Transverse colon (tissue), 4 donors: ENCODE measurements at places on chromosomes 2 and 18.

- DNase-seq = no peak
- no peaks in the 10 kb centered on the region for H3K27me3 ChIP-seq
- H3K36me3 ChIP-seq = no peaks in the 10 kb centered on the region
- no peak overlapping the region for H3K27ac ChIP-seq
- H3K4me1 ChIP-seq = peaks cover 14% of the 10 kb centered on the region
Observed at GRCh38 chr2:221492636-221493035, 79.5 kb downstream of the EPHA4 start.

- H3K4me1 ChIP-seq = no peaks in the 10 kb centered on the region
- no peaks in the 10 kb centered on the region for H3K27me3 ChIP-seq
- H3K4me3 ChIP-seq = no peak overlapping the region
- no peaks in the 10 kb centered on the region for H3K36me3 ChIP-seq
- DNase-seq = no peak
Observed at GRCh38 chr2:20491739-20492531, 45.1 kb downstream of the RHOB start.

GRCh38 chr2:209864716-209865295 is 93.2 kb downstream of the UNC80 start:
- no peaks in the 10 kb centered on the region for H3K27me3 ChIP-seq
- H3K36me3 ChIP-seq = no peaks in the 10 kb centered on the region
- no peak for DNase-seq
- no peak overlapping the region for H3K4me3 ChIP-seq

GRCh38 chr2:188902901-188903491 is 71.2 kb upstream of the COL3A1 start:
- H3K36me3 ChIP-seq = no peaks in the 10 kb centered on the region
- H3K27ac ChIP-seq = no peak overlapping the region
- no peak overlapping the region for H3K4me3 ChIP-seq
- no peaks in the 10 kb centered on the region for H3K27me3 ChIP-seq

DNA sequence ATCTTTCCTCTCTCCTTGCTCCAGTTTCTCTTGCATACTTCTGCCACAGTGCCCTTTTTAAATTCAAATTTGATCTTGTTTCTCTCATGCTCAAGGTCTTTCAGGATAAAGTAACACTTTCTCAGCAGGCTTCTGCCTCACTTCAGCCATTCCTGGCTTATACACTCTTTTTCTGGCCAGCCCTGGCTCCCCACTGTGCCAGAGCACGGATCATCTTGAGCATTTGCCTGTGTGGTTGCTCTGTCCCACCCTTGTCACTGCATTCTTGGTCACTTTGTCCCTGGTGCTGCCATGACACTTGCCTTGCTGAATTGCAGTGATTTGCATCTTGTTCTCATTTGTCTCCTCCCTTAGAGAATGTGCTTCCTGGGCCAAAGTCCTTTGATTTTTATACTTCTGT is 634.3 kb downstream of the TMEM182 start:
- no peaks in the 10 kb centered on the region for H3K27me3 ChIP-seq
- no peak overlapping the region for H3K4me3 ChIP-seq
- no peak for DNase-seq
- H3K27ac ChIP-seq = no peak overlapping the region

DNA sequence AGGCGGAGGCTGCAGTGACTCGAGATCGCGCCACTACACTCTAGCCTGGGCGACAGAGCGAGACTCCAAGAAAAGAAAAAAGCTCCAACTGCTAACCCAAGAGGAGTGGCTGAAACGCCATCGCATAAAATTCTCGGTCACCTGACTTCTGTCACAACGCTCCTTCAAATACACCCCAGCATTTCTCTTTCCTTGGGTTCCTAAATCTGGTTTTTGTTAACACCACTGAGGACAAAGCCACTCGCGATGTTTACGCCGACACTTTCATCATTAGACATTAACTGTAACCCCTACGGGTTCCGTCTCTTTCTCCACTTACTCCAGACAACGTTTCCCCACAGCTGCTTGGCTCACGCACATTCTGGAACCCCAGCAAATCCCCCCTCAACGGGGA is 679 bp downstream of the CLK1 start:
- no peak for DNase-seq
- H3K27me3 ChIP-seq = no peaks in the 10 kb centered on the region

DNA sequence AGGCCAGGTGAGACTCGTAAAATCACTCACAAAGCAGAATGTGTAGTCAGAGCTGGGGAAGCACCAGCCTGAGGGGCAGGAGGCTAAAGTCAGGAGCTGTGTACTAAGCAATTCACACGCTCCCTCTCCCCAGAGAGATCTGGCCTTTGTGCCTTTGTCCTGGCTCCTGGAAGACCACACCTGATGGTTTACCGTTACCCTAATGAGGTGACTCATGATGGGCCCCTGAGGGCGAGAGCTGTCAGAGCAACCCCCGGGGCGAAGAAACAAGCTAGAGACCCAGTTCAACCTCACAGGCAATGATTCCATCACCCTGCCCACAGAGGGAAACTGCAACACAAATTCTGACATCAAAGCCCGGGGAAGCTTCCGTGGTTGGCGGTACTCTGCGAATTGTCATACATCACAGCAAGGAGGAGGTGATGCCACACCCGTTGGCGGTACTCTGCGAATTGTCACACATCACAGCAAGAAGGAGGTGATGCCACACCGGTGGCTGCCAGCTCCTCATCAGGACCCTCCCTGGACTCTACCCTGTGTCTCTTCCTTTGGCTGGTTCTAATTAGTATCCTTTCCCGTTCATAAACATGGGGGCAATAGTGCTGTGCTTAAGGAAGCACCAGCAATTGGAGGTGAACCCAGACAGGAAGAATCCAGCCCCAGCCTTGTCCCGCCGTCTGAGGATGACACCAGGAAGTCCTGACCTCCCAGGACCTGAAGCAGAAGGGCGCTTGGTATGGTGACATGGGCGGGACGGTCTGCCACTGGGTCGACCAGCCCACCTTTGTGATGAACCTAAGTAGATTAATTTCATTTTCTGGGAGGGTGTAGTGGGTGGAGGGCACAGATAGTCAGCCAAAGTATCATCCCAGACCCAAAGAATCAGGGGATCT is 30.5 kb downstream of the B3GNT7 start:
- H3K27ac ChIP-seq = no peak overlapping the region
- no peak overlapping the region for H3K4me3 ChIP-seq
- no peaks in the 10 kb centered on the region for H3K4me1 ChIP-seq

GRCh38 chr2:160646684-160647444 is 153.3 kb upstream of the RBMS1 start:
- no peak overlapping the region for H3K4me3 ChIP-seq
- no peaks in the 10 kb centered on the region for H3K36me3 ChIP-seq
- H3K4me1 ChIP-seq = no peaks in the 10 kb centered on the region
- DNase-seq = no peak
- no peaks in the 10 kb centered on the region for H3K27me3 ChIP-seq

DNA sequence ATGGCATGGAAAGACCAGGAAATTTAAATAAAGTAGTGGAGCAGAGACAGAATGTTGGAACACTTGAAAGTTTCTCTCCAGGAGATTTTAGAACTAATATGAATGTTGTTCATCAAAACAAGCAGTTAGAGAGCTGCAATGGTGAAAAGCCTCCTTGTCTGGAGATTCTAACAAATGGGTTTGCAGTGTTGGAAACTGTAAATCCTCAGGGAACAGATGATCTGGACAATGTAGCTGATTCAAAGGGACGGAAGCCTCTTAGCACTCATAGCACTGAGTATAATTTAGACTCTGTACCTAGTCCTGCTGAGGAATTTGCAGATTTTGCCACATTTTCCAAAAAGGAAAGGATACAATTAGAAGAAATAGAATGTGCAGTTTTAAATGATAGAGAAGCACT is 27.7 kb downstream of the AFTPH start:
- no peak overlapping the region for H3K4me3 ChIP-seq
- peaks cover 24% of the 10 kb centered on the region for H3K4me1 ChIP-seq
- no peaks in the 10 kb centered on the region for H3K27me3 ChIP-seq
- H3K27ac ChIP-seq = no peak overlapping the region
- no peaks in the 10 kb centered on the region for H3K36me3 ChIP-seq
- DNase-seq = no peak

- no peak overlapping the region for H3K27ac ChIP-seq
- no peaks in the 10 kb centered on the region for H3K4me1 ChIP-seq
- H3K36me3 ChIP-seq = no peaks in the 10 kb centered on the region
- no peak for DNase-seq
Observed at GRCh38 chr2:148533685-148534084, 110.9 kb upstream of the EPC2 start.

DNA sequence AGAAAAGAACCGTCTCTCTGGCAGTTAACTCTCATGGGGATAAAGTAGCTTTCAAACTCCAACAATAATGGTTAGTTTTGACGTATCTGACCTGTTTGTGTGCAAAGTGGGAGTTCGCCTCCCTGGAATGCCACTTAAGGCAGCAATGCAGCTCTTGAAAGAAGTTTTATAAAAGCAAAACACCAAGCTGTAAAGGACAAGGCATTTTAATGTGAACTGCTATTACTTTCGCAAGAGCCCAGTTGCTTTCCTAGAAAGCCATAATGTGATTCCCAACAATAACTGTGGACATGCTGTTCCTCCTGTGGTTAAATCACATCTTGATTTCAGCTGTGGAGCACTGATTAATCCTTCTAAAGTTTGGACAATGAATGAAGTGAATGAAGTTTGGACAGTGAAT is 303.7 kb downstream of the PTPRM start:
- H3K27ac ChIP-seq = no peak overlapping the region
- no peak for DNase-seq
- no peak overlapping the region for H3K4me3 ChIP-seq
- no peaks in the 10 kb centered on the region for H3K4me1 ChIP-seq

DNA sequence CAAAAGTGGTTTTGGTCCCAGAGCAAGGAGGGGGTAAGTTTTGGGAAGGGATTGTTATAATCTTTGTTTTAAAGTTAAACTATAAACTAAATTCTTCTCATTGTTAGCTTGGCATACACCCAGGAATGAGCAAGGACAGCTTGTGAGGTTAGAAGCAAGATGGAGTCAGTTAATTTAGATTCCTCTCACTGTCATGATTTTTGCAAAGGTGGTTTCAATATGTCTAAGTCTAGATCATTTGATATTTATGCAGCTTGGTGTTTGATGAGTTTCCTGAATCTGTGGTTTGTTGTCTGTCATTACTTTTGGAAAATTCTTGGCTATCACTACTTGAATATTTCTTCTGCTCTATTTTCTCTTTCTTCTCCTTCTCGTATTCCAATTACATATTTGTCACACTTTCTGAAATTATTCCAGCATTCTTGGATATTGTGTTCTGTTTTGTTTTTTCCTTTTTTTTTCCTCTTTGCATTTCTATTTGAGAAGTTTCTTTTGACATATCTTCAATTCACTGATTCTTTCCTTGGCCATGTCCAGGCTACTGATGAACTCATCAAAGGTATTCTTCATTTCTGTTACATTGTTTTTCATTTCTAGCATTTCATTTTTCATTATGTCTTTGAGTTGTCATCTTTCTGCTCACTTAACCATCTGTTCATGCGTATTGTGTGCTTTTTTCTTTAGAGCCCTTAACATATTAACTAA is 5.1 kb downstream of the SP140 start:
- H3K27ac ChIP-seq = no peak overlapping the region
- no peaks in the 10 kb centered on the region for H3K4me1 ChIP-seq
- no peak overlapping the region for H3K4me3 ChIP-seq
- no peaks in the 10 kb centered on the region for H3K36me3 ChIP-seq
- no peaks in the 10 kb centered on the region for H3K27me3 ChIP-seq
- DNase-seq = no peak

- no peak overlapping the region for H3K4me3 ChIP-seq
- peak; percentile 48 for DNase-seq
- peaks cover 48% of the 10 kb centered on the region for H3K4me1 ChIP-seq
- H3K27me3 ChIP-seq = no peaks in the 10 kb centered on the region
- no peaks in the 10 kb centered on the region for H3K36me3 ChIP-seq
Observed at GRCh38 chr2:9231291-9232165, 24.9 kb downstream of the ASAP2 start.

- H3K27ac ChIP-seq = no peak overlapping the region
- no peak for DNase-seq
- H3K36me3 ChIP-seq = no peaks in the 10 kb centered on the region
- no peaks in the 10 kb centered on the region for H3K27me3 ChIP-seq
Observed at GRCh38 chr18:38330573-38330972, 765.0 kb upstream of the CELF4 start.
